ENCODE measurements at places on chromosomes 3 and 15. TPM values are rescaled to one million over a fixed set of nuclear protein-coding genes. Genes with fewer than 3 reads are reported as not detected.

Gene MTMR10
- total RNA-seq: 27.3 TPM

Gene DPPA2
- total RNA-seq: not detected

Gene GPR176
- total RNA-seq: 5.0 TPM

- no peak for DNase-seq
Measured at GRCh38 chr3:127999509-128000106, 52.6 kb upstream of the SEC61A1 start.

DNA sequence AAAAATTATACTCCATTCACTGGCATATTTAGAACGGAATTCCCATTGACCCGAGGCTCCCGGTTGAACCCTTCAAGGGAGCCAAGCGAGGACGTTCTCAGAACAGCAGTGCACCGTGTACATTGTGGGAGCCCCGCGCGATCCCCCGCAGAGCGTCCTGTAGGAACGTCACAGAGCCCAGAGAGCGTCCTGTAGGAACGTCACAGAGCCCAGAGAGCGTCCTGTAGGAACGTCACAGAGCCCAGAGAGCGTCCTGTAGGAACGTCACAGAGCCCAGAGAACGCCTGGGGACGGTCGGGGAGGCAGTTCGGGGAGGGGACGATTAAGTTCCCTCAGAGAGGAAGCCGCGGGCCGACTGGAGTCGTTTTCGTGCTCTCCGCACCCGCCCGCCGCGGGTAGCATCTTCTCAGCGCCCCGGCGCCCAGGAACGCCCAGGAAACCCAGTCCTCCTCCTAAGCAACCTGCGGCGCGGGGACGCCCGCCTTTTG, 506 bp upstream of the ATP1B3 start:
- DNase-seq: no peak

- DNase-seq: no peak
Measured at GRCh38 chr3:80157546-80157945, 389.7 kb upstream of the ROBO1 start.

GRCh38 chr3:195757827-195758226, 37.0 kb downstream of the MUC20 start:
- DNase-seq: no peak

Measured in esophagus squamous epithelium (tissue), 5 donors.